ENCODE measurements at places on chromosomes 1 and 21. TPM values are rescaled to one million over a fixed set of nuclear protein-coding genes. Genes with fewer than 3 reads are reported as not detected.

Gene SPRR2G
- not detected for total RNA-seq

Gene AQP10
- total RNA-seq: not detected

Gene WNT2B
- total RNA-seq: 3.2 TPM

Gene MYBPH
- total RNA-seq: 2.2 TPM

Gene SMG7
- total RNA-seq: 25.0 TPM

Gene FGGY
- total RNA-seq: 31.0 TPM

Gene AMPD1
- total RNA-seq: not detected

Gene GUCA2B
- not detected for total RNA-seq

Gene PHLDA3
- total RNA-seq: 99.2 TPM

Gene CLIC6
- 1.2 TPM for total RNA-seq

Gene ZNF496
- total RNA-seq: 19.9 TPM

Gene KCNE2
- total RNA-seq: not detected

Gene CAMTA1
- 37.9 TPM for total RNA-seq

Gene FMO4
- 1.2 TPM for total RNA-seq

Gene JTB
- 186 TPM for total RNA-seq

Gene ITGB2
- total RNA-seq: not detected

Gene OR2T29
- total RNA-seq: not detected

Gene CORT
- total RNA-seq: not detected

Gene CD48
- total RNA-seq: not detected

Gene EPHA10
- total RNA-seq: not detected

Gene OVAAL
- total RNA-seq: not detected

Gene F5
- not detected for total RNA-seq

Gene SEMA6C
- 1.2 TPM for total RNA-seq

Gene UBL4B
- not detected for total RNA-seq

Gene LMX1A
- not detected for total RNA-seq

Gene S100A9
- not detected for total RNA-seq

Gene BSND
- total RNA-seq: not detected

Gene TENT5C
- 2.6 TPM for total RNA-seq

Gene BARHL2
- total RNA-seq: not detected

Gene MDM4
- total RNA-seq: 44.2 TPM

Gene AMY1B
- total RNA-seq: not detected

Gene CELA2B
- not detected for total RNA-seq

Gene SUSD4
- total RNA-seq: not detected

Gene KRTAP13-3
- total RNA-seq: not detected

Gene OR2G6
- not detected for total RNA-seq

Gene ROR1
- total RNA-seq: 9.7 TPM

Gene CFHR1
- total RNA-seq: not detected

Gene TMEM81
- total RNA-seq: 1.5 TPM

Gene TEDDM1
- total RNA-seq: not detected

Gene SZT2
- total RNA-seq: 30.7 TPM

Gene TRABD2B
- not detected for total RNA-seq

Gene ERG
- total RNA-seq: 0.44 TPM

Gene VWA1
- 9.6 TPM for total RNA-seq

Gene MIXL1
- total RNA-seq: not detected

Gene WNT9A
- 3.5 TPM for total RNA-seq

Gene ATAD3B
- 15.1 TPM for total RNA-seq

Gene IL24
- total RNA-seq: under 0.01 TPM

Gene TAL1
- under 0.01 TPM for total RNA-seq

Gene ZNF593OS
- not detected for total RNA-seq

Gene LCE2B
- total RNA-seq: not detected

Gene MYCL
- total RNA-seq: 0.15 TPM
